ENCODE measurements at places on chromosomes 4 and X.
A peak's percentile ranks its signal among the peaks of the same experiment; 100 is the strongest.

DNA sequence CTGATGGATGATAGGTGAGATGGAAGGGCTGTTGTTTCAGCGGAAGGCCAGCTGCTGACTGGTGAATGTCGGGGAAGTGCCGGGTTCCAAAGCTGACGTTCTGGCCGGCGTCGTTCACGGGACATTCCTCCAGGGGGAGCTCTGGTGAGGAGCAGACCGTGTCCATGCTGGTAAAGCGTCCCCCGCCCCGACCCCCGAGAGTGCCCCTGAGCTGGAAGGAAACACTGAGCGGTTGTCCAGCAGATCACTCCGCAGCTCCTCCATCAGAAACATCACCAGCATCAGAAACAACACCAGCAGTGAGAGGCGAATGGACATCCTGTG, 18.6 kb upstream of the ADRA2C start:
- DNase-seq: no peak

DNA sequence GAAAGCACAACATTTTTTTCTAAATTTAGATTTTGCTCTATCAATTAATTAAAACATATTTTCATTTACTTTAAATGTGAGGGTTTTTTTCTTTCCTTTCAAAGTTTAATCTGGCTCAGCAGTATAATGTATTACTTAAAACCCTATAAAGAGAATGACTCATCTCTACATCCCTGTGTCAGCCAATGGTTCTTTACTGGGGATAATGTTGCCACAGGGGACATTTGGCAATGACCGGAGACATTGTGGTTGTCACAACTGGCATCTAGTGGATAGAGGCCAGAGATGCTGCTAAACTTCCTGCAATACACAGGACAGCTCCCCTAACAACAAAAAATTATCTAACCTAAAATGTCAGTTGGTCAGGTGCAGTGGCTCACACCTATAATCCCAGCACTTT, 53.8 kb downstream of the SYNPO2 start:
- no peak for DNase-seq

- peak; percentile 10 for DNase-seq
Observed at GRCh38 chr4:67939195-67939594, 24.1 kb downstream of the TMPRSS11A start.

- DNase-seq: no peak
Observed at GRCh38 chr4:3712936-3713335, 53.2 kb upstream of the ADRA2C start.

- no peak for DNase-seq
Observed at GRCh38 chr4:156442912-156443311, 489.2 kb upstream of the CTSO start.

DNA sequence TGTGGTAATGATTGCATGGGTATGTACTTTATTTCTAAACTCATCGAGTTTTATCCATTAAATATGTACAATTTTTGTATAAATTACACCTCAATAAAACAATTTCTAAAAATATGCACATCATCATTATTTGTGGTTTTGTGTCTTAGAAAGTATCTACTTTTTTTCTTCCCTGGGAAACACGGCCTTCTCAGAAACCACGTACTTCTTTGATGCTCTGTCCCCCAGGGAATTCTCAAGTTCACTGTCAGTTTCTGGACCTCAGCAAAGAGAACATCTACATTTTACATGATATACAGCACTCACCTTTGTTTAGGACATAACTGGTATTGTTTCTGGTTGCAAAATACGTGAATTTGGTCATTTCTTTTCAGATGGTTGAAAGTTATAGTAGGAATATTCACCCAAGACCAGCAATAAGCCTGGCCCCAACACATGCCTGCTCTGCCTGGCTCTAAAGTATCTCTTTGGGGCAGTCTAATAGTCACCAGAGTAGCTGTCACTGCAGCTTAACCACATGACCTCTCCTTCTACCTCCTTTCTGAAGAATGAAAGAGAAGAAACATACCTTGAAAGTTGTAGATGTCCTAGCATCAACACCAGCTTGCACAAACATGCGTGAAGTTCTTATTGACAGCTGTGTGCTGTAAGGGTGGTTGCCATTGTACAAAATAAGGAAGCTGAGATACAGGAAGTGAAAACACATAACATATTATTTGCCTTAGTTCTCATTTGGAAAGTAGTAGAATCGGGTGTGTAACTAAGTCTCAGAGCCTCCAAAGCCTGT, 48.4 kb upstream of the SPANXN4 start:
- DNase-seq: peak; percentile 42

DNA sequence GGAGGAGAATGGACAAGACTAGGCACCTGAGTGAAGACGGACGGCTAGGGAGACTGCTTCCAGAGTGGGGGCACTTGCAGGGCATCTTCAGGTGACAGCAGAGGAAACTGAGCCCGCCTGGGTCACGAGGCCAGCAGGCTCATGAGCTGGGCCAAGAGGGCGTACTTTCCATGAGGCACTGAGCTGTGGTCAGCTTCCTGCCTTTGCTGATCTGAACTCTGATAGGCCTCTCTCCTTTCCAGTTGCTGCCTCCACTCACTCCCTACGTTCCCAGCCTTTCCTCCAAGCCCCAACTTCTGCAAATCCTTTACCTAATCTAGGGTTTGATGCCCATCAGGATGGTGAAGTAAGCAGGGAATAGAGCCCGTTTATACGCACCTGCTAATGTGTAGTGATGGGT, 1.4 kb upstream of the L1CAM start:
- DNase-seq: no peak

- DNase-seq: no peak
Observed at GRCh38 chr4:61205066-61205465, 4.9 kb downstream of the ADGRL3 start.

DNA sequence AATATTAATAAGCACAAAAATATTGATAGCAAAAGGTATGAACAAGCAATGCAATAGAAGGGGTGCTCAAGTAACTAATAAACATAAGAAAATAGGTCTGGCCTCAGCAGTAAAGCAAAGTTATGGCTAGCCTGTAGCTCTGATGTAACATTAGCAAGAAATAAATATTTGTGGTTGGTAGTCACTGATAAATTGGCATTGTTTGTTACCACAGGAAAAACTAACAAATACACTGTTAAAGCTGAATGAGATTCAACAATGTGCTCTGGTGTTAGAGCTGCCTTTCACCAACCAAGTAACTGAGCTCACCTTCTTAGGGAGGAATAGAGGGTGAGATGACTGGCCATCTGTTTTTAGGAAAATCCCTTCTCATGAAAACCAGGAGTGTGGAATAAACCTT, 71.4 kb downstream of the AREG start:
- no peak for DNase-seq

DNA sequence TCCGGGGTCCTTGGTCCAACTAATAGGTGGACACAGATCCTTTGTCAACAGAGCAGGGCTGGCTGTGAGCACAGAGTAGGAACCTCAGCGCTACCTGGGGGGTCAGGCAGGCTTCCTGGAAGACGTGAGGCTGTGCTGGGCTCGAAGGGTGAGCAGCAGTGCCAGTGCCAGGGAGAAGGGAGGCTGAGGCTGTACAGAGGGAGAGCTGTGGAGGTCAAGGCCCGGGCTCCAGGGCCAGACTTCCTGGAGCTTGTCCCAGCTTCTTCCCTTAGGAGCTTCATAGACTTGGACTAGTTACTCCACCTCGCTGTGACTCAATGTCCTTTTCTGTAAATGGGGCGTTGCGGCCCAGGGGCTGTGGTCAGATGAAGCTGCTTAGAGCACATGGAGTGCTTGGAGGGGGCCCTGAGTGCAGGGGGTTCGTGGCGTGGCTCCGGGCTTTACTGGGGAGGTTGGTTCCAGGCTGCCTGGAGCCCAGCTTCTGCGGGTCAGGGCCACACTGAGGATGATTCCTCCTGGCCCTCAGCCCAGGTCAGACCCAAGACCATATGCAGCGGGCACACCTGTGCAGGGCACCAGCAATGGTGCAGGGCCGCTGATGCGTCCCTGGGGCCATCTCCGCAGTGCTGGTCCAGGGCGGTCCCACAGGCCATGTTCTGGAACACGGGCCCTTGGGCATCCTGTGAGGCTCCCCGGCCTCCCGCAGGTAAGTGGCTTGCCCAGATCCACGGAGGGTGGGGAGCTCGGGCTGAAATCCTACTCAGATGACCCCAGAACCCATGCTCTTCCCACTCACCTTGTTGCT, 98.1 kb downstream of the DCTD start:
- DNase-seq: no peak

DNA sequence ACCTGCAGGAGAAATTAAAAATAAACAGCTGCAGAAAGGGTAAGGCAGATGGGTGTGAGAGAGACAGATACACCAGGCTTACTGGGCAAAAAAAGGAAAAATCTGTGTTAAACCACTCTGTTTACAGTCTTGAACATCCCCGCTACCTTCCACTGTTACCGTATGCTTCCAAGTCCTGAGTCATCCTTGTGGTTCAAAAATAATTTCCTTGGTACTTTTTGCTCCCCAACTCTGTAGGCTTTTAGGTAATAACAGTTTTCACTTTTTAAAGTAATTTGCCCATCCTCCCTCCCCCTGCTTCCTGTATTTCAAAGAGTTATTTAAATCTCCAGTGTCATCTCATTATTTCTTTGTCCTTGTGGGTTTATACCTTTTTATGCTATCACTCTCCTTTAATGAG, 210.1 kb upstream of the FAT4 start:
- DNase-seq: no peak

DNA sequence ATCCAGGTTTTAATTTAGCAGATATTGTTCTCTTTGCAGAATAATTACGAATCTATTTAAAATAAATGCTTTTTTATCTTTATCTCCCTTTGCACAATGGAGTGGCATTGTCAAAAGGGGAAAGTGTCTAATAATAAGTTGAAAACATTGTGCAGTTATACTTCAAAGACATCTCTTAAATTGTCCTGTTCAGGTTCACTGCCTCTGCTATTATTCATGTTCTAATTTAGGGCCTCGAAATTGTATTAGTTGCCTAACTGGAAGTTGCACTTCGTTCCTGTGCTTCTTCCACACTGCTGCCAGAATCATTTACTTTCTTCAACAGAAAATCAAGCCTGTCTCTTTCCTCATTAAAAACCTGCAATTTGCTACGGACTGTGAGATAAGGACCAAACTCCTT, 150.5 kb upstream of the SPRY1 start:
- no peak for DNase-seq

- peak; percentile 18 for DNase-seq
Observed at GRCh38 chrX:134599184-134599914, 58.9 kb downstream of the PLAC1 start.

DNA sequence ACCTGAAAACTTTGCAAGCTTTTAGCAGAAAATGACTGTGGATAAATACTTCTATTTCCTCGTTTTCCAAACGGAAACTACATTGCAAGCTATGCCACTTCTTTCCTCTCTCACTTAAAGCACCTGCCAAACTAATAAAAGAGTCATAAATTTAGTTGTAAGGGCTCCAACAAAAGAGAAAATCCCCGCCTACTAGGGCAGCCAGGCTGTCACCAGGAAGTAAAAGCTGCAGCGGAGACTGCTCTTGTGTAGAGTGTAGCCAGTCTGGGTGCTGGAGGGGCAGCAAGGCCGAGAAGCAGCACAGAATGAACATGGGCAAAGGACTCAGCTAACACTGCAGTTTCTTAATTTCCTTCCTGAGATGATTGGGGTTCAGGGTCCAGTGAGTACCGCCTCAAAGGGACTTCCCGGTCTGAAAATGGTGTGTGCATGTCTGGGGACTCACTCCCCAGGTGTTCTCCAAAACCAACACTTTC, 89.3 kb upstream of the MAML3 start:
- DNase-seq: peak; percentile 44

DNA sequence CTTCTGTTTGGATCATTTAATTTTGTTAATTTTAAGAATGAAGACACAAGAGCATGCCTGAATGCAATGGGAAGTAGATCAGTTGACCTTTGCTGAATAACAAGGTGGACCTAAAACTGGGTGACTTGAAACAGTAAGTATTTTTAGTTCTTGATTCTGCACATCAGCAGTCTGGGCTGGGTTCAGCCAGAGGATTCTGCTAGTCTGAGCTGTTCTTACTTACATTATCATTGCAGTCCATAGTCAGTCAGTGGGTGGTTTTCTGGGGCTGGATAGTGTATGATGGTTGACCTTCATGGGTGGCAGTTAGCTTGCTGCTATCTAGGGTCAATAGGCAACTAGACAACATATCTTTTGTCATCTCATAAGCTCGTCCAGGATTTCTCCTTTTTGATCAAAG, 91.4 kb downstream of the HS3ST1 start:
- DNase-seq: no peak

DNA sequence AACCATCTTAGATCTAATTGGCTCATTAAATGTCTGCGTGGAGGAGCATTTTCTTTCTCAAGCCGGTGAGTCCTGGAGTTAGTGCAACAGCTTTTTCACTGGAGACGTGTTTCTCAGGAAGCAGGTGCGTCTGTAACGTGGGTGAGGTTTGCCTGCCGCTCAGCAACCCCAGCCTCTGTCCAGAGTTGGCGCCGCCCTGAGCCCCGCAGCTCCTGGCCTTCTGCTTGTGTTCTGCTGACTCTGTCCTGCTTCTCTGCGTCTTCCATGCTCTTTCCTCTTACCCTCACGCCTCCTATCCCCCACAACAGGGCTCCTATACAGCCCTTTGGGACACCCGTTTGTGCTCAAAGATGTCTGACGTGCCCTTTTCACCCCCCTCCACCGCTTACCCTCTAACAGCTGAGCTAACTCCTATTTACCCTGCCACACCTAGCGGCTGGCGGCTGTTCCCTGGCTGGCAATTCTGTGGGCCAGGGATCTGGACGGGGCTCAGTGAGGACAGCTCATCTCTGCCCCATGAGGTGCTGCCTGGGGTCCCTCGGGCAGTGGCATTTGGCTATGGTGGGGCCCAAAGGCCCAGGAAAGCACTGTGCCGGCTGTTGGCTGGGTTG, 18.8 kb downstream of the DOK7 start:
- no peak for DNase-seq

DNA sequence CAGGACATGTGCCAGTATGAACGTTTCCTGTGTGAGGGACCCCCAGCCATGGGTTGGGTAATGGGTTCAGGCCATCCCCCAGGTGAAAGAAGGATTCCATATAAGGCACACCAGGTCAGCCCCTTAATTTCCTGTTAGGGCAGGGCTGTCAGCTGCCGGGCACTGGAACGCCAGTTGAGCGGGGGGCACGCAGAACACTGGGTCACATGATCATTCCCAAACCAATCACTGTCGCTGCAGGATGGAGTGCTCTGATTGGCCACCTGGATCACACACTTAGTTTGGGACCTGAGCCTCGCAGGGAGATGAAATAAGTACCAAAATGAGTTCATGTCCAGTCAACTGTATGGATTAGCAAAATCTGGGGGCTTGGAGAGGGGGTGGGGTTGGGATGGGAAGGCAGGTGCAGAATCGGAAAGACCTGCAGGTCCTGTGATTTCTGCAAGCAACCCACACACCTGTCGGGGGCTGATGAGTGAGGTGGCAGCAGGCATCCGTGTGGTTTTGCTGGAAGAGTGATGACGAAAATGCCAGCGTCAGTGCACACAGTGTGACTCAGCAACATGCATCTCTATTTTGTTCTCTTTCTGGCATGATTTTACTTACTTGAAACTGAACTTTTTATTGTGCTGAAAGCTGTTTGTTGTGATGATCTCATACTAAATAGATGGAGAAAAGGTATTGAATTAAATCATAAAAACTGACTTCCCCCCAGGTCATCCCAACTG, 32.2 kb downstream of the RNF212 start:
- DNase-seq: no peak

Measured in KBM-7 (cell line).